Activated CD4-positive, alpha-beta T cell treated with anti-CD3 and anti-CD28 coated beads for 24 hours (primary cell): ENCODE measurements at places on chromosomes 16 and 17.

DNA sequence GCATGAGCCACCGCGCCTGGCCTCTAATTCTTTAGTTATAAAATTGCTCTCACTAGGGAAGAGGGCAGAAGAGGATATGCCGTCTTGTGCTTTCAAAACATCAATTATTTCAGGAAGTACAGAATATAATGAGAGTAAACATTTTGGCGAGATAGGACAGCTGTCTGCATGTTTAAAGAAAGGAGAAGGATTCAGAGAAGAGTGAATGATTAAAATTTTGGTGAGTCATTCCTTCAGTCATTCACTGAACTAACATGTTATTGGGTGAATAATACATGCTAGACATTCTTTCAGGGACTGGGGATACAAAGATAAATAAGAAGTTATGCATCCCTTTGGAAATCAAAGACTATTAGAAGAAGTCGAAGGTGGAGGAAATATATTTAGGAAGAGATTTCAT, 590.3 kb upstream of the GOT2 start:
- DNase-seq, result no peak

DNA sequence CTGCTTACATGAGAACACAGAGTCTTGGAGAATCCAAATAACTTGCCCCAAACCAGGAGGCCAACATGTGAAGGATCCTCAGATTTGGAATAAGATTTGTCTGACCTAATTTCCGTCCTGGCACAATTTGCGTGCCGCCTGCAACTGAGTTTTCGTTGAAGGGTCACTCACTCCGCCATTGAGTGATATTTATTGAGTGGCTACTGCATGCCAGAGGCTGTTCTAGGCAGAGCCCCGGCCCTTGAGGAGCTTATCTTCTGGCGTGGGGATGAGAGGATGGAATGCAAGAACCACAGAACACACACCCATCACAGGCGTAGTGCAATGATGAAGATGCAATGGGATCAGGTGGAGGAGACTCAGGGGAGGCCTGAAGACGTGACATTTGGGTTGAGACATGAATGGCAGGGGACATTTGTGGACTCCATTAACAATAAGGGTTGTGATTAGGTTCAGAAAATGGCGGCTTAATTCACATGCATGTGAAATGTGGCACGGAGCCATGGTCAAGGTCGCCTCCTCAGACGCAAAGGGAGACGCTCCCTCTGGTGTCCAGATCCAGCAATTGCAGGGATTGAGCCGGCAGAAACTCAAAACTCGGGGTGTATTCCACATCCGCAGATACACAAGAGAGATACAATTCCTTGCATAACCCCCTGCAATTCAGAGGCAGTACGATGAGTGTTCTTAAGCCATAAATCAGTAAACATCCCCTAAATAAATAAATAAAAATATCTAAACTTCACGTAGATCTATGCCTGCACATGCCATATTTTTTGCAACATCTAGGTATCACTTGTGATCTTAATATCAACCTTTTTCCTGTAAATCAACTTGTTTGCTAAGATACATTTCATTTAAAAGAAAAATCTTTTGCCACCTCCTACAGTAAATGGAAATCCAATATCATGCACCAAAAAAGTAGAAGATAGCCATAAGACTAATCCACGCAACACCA, 57.9 kb upstream of the CACNG4 start:
- DNase-seq, result peak; percentile 47

- no peak for DNase-seq
Measured at GRCh38 chr17:65086465-65086864, 29.9 kb upstream of the GNA13 start.

GRCh38 chr17:30450125-30451027, 26.8 kb upstream of the GOSR1 start:
- DNase-seq, result no peak

DNA sequence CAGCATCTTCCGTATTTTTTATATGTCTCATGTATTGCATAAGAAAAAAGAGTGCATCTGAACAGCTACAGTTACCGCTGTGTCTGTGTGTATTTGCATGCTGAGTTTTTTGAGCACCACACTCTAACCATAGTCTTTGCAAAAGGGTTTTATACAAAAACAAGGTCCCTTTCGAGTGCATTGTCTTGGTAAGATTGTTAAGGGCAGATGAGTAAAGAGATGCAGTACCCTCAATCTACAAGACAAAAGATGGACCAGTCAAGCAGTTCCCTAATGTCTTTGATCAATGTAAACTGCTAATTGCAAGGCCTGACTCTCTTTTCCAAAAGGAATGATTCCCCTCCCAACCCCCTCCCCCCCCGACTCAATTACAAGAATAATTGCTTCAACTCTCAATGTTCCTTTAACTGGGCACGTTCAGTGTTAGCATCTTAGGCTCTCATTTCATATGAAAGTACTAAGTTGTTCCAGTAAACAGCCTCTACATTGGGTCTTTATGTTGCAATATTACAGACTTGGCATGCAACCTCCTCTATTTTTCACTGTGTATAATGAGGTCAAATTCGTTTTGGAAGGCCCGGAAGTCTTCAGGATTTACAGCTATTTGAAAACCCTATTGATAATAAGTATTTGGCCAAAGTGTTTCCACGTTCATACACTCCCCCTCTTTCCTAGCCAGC, 471.4 kb upstream of the RBFOX1 start:
- no peak for DNase-seq
